ENCODE measurements at places on chromosomes 11 and 22.

GRCh38 chr22:36339171-36340065, 48.3 kb downstream of the MYH9 start:
- no peak for DNase-seq

- no peak for DNase-seq
Measured at GRCh38 chr11:62505440-62506091, 41.0 kb downstream of the AHNAK start.

DNA sequence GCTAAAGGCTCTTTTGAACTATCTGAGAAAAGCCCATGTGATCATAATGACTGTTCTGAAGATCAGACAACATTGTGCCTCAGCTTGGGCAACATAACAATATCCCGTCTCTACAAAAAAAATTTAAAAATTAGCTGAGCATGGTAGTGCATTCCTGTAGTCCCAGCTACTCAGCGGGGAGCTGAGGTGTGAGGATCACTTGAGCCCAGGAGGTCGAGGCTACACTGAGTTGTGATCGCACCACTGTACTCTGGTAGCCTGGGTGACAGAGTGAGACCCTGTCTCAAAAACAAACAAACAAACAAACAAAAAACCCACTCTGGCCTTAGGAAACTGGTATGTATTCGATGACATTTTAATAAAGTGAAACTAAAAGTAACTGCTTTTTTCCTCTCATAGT, 1526.8 kb upstream of the TENM4 start:
- no peak for DNase-seq

DNA sequence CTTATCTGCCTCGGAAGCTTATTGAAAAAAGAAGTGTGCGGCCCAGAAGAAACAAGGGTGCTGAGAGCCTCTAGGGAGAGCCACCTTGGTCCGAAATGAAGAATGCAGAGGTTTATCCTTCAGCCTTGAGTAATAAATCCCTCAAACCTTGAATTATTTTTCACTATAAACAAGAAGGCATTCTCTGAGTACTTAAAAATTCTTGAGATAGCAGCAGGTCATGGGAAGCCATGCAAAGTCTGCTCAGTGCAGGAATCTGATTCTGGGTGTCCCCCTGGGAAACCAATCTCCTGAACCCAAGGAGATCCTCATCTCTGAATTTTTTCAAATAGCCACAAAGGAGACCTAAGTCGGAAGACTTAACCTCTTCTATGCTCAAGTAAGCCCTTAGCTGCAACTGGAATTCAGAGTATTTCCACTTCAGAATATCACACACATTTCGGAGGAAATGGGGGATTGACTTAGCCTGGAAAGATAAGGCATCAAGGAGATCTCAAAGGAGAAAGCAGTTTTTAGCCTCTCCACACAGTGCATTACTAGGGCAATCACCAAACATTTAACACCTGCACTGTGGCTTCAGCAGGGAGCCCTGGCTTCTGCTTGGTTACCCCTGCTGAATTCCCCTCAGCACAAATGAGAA, 365.0 kb downstream of the ETS1 start:
- DNase-seq, result no peak

GRCh38 chr11:17612221-17613188, 65.4 kb downstream of the OTOG start:
- no peak for DNase-seq

DNA sequence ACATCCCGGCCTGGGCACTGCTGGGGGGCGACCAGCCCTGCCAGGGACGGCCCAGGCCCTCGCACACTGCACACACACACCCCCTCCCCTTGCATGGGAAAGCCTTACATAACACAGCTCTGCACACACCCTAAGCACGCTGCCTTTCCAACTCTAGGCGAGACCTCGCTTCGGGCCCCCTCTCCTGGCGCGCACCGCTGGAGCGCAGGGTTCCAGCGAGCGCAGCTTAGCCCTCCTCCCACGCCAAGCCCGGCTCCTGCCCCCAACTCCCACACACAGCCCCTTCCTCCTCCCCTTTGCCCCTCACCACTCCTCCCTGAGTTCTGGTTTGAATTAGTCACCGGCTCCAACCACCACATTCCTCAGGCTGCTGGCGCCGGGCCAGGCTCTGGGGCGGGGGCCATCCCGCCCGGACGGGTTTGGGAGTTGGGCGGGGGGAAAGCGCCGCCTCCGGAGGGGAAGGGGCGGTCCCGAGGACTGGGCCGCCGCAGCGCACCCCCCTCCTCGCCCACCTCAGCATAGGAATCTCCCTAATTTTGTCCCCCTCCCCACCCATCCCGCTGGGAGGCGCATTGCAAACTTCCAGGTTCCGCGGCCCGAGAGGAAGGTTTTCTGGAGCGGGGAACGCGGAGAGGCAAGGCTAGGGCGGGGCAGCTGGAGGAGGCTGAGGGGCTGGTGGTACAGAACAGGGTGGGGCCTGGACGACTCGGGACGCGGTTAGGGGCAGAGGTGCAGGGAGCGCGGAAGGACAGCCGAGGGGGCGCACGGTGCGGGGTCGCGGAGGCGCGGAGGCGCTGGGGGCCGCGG, 966 bp downstream of the AHNAK start:
- peak; percentile 87 for DNase-seq

GRCh38 chr11:116179401-116179800, 593.4 kb downstream of the BUD13 start:
- no peak for DNase-seq

DNA sequence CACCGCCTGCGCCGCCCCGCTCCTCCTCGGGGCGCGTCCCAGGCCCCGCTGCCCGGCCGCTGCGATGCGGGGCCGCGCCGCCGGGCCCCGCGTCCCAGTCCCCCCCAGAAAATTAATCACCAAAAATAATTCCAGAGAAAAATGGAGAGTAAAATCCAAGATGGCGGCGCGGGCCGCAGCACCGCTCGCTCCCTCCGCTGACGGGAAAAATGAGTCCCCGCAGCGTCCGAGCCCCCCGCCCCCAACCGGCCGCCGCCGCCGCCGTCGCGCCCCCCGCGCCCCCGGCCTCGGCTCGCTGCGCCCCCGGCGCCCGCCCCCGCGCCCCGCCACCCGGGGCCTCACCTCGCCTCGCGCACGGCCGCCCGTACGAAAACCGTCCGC, at the start of gene KMT5B:
Gene KMT5B, minus strand, starts transcription at position 162 of the 381 bp plus-strand sequence. CDS start 23,220 bp downstream, outside the sequence.
- DNase-seq, result peak; percentile 87

DNA sequence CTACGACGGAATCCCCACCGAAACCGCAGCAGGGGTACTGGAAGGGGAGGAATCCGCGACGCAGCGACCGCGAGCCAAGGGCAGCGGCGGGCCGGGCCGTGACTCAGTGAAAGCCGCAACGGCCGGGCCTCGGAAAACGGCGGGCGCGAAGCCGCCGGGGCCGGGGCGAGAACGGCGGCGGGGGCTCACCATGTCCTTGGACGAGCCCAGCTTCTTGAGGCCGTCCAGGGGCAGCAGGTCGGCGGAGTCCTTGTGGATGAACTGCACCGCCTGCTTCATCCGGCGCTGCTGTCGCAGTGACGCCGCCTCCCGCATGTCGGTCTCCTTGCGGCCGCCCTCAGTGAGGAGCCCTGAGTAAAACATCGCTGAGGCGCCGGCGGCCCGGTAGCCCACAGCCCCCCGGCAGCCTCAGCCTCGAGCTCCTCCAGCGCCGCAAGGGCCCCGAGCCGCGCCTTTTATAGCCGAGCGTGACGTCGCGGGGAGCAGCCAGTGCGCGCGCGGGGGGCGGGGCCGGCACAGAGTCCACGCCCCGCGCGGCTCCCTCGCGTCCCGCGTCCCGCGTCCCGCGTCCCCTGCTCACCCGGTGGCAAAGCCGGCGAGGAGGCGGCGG, at the start of gene NRIP3:
Gene NRIP3, minus strand, starts transcription at position 429 of the 610 bp plus-strand sequence. Its CDS starts 66 bp downstream, at position 363.
- DNase-seq, result peak; percentile 67

- no peak for DNase-seq
Measured at GRCh38 chr22:25111579-25112517, 87.8 kb upstream of the CRYBB3 start.

GRCh38 chr11:110830747-110831146, 118.5 kb upstream of the ARHGAP20 start:
- no peak for DNase-seq

- DNase-seq, result no peak
Measured at GRCh38 chr11:56637500-56637899, 4.7 kb downstream of the OR5AP2 start.

- DNase-seq, result no peak
Measured at GRCh38 chr11:112412383-112412782, 151.7 kb upstream of the PLET1 start.

DNA sequence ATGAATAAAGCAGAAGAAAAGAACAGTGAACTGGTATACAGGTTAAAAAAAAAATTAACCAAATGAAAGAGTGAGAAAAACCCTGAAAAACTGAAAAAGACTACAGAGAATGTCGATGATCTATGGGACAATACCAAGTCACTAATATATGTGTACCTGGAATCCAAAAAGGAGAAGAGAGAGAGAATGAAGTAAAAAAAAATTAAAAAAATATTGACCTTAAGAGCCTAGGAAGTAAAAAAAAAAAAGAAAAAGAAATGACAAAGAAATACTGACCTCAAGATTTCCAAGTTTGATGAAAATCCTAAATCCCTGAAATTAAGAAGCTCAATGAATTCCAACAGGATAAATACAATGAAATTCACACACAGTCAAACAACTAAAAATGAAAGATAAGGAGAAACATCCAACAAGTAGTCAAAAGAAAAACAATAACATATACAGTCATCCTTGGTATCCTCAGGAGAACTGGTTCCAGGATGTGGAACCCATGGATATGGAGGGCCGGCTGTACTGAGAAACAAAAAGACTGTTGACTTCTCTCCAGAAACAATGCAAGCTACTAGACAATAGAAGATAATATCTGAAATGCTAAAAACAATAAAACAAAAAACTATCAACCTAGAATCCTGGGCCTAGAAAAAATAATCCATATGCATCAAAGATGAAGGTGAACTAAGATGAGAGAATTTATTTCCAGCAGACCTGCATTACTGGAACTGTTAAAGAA, 33.5 kb upstream of the SERPIND1 start:
- DNase-seq, result no peak

DNA sequence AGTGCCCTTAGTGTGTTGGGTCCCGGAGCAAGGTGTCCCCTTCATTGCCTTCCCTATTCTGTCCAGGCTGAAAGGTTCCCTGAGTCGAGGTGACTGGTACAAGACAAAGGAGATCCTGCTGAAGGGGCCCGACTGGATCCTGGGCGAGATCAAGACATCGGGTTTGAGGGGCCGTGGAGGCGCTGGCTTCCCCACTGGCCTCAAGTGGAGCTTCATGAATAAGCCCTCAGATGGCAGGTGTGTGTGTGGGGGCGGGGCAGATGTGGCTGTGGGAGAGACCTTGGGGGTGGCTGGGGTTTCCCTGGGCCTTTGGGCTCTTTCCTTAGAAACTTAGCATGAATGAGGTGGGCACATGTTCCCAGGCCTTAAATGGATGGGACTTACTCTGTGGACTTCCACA, 1.8 kb downstream of the NDUFV1 start:
- no peak for DNase-seq

Measured in HuH-7 (cell line).